HCEC 1CT (cell line): ENCODE measurements at places on chromosomes 16 and 17.

GRCh38 chr17:60388742-60389141, 3.2 kb downstream of the USP32 start:
- DNase-seq, result no peak

GRCh38 chr17:81869221-81870130, 1.7 kb downstream of the ARHGDIA start:
- peak; percentile 26 for DNase-seq

DNA sequence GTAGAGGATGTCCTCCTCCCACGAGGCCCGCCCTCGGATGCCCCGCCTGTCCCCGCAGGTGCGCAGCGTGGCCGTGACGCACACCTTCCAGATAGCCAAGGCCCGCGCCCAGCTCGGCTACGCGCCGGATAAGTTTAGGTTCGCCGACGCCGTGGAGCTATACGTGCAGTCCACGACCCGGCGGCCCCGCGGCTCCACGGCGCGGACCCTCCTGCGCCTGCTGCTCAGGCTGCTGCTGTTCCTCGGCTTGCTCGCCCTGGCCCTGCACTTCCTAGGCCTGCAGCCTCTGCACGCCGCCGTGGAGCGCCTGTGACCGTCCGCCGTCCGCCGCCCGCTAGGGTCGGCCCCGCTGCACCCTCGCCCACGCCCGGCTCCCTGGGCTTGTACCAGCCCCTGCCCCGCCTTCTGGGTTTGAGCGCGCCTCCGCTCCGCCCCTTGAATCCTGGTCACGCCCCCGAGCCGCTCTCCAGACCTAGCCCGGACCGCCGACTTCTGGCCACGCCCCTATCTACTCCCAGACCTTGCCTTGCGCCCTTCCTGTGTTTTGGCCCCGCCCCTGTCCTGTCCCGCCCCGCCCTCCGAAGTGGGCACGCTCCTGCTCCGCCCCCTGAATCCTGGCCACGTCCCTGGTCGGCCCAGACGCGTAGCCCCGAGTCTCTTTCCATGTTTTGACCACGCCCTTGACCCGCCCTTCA, 15.8 kb upstream of the EEF2K start:
- DNase-seq, result peak; percentile 99

GRCh38 chr17:17106756-17107155, 64.5 kb downstream of the MPRIP start:
- DNase-seq, result no peak

DNA sequence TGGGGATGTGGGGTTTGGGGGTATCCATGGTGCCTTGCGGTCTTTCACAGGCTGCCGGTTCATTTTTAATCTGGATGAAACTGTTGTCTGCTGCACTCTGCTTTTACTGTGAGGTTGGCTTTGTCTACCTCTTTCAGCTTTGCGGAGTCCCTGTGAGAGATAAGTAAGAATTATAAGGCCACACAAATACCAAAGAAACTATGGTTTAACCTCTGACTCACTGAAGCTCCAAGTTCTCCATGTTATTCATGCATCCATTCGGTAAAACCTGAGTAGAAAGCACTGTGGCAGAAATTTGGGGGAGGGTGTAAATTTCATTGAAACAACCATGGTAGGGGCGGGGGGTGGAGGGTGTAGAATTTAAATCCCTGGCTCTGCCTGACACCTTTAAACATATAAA, 30.5 kb downstream of the KIAA0753 start:
- no peak for DNase-seq

GRCh38 chr16:31365131-31365865, 10.3 kb downstream of the ITGAX start:
- DNase-seq, result no peak

GRCh38 chr17:80663781-80664206, 119.2 kb downstream of the RPTOR start:
- DNase-seq, result no peak

DNA sequence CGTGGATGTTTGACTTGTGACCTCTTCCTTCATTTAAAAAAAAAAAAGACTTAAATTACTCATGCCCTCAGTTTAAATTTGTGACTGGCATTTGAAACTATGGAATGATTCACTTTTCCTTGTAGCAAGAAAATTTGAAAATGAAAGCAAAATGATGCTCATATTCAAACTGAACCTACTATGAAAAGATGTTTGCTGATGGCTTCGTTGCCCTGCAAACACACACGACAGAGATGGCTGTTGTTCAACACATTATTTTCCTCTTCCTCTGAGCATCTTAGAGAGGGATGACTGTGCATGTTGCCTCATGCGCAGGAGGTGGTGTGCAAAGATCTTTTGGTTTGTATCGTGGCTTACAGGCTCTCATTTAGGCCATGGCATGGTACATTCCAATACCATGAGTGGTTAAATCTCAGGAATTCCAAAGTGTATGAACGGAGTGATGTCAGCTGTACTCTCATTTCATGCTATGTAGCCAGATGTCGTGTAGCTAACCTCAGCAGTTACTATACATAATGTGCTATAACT, 164.5 kb downstream of the PRKCA start:
- DNase-seq, result peak; percentile 99

DNA sequence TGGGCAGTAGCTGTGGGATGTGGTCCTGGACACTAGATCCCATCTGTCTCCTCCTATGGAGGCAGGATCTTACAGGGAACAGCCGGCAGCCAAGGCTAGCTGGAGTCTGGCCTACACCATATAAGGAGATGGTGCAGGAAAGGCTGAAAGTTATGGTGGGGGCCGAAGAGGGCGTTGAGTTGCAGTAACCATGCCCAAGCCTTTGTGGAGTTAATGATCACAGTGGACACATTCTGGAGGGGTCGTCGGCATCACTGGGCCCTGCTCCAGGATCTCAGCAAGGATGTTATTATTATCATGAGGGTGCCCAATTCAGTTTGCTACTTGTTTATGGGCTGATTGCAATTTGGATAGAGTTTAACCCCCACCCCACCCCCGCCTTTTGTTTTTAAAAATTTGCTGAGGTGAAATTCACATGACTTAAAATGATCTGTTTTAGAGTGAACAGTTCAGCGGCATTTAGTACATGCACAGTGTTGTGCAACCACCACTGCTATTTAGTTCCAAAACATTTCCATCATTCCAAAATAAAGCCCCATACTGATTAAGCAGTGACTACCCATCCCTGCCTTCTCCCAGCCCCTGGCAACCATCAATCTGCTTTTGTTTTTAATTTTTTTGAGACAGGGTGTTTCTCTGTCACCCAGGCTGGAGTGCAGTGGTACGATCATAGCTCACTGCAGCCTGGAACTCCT, 184.3 kb upstream of the CACNG3 start:
- no peak for DNase-seq

DNA sequence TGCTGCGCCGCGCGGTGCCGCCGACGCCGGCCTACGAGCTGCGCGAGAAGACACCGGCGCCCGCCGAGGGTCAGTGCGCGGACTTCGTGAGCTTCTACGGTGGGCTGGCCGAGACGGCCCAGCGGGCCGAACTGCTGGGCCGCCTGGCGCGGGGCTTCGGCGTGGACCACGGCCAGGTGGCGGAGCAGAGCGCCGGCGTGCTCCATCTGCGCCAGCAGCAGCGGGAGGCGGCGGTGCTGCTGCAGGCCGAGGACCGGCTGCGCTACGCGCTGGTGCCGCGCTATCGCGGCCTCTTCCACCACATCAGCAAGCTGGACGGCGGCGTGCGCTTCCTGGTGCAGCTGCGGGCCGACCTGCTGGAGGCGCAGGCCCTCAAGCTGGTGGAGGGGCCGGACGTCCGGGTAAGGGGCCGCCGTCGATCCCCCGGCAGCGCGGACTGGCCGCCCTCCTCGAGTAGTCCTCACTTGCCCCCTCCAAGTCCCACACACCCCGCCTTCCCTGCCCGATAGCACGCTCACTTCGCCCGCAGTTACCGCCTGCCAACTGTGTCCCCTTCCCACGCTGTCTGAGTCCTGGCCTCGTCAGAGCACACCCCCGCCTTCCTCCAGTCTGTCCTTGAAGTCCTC, 470 bp downstream of the MLYCD start:
- DNase-seq, result peak; percentile 19

GRCh38 chr17:54180950-54181349, 358.2 kb downstream of the KIF2B start:
- no peak for DNase-seq

DNA sequence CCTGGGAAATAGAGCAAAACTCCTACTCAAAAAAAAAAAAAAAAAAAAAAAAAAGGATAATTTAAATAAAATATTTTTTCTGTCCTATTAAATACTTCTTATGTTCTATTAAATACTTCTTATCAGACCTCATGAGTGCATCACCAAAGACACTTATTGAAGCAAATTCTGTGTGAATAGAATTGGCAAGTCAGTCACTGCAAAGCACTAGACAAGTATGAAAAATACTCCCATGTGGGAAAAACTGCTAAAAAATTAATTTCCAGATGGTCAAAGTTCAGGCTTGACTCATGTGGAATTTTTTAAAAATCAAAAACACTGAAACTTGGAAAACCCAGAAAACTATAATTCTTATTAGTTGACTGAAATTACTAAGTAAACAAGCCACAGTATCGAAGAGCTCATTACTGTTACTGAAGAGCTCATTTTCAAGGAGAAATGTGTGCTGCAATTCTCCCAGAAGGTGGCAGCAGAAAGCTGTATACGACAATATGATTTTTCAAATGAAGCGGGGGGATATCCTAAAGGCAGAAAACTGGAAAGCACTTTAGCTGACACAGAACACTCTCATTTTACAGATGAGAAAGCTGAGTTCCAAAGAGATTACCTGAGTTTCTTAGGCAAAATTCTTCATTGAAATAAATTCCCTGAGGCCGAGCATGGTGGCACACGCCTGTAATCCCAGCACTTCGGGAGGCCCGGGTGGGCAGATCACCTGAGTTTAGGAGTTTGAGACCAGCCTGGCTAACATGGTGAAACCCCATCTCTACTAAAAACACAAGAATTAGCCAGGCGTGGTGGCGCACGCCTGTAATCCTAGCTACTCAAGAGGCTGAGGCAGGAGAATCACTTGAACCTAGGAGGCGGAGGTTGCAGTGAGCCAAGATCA, 15.9 kb upstream of the FBXO47 start:
- peak; percentile 53 for DNase-seq

GRCh38 chr16:17002565-17002964, 468.2 kb downstream of the XYLT1 start:
- DNase-seq, result no peak

- no peak for DNase-seq
Observed at GRCh38 chr17:15909481-15909991, 35.4 kb upstream of the ADORA2B start.

GRCh38 chr17:47742319-47743181, 9.5 kb downstream of the TBX21 start:
- DNase-seq, result no peak

DNA sequence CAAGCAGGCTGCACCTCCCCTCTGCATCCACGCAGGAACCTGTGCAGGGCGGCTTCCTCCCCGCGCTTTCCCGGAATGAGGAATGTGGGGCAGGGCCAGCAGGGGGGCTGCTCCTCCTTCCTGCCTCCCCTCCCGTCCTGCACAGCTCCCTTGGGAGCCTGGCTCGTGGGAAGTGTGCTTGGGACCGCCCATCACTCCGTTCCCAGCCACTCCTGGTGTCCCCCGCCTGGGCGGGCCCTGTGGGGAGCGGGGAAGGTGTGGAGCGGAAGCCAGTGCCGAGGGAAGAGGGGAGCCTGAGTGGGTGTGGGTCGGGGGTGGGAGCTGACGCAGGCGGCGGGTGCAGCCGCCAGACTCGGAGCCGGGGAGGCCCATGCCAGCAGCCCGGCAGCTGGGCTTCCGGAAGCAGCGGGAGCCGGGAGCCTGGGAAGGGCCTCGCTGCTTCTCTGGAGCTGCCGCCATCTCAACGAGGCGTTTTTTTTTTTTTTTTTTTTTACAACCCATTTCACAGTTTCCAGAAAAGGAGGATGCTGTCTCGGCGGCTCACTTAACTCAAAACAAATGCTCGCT, 24.1 kb downstream of the BAHCC1 start:
- DNase-seq, result peak; percentile 70

- no peak for DNase-seq
Observed at GRCh38 chr17:28738680-28739384, 5.0 kb upstream of the TRAF4 start.

GRCh38 chr17:58808609-58809563, 53.2 kb downstream of the PPM1E start:
- DNase-seq, result no peak

DNA sequence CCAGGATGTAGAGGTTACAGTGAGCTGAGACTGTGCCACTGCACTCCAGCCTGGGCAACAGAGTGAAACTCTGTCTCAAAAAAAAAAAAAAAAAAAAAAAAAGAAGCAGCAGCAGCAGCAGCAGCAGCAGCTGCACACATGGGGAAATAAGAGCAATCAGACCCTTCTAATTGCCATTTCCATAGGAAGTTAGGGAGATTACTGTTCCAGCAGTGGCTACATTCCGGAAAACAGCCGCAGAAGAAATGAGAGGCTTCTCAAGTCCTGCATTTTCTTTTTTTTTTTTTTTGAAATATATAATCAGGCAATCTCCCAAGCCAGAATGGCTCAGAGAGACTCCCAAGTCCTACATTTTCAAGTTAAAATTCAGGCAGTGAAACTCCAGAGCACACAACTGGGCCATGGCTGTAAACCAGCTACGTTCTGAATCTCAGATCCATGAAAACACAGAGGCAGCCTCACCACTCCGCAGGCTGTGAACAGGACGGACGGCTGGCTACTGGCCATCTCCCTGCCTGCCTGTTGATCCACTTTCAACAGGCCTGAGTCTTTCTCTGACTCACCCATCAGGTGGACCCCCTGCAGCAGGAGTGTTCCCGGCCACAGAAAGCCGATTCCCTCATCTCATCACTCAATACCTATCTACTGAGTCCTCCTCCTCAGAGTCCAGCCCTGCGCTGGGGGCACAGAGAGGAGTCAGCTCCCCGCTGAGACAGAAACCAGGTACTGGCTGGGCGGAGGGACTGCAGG, 15.0 kb downstream of the TRPV1 start:
- no peak for DNase-seq

GRCh38 chr16:78684030-78684611, 584.7 kb downstream of the WWOX start:
- peak; percentile 18 for DNase-seq

DNA sequence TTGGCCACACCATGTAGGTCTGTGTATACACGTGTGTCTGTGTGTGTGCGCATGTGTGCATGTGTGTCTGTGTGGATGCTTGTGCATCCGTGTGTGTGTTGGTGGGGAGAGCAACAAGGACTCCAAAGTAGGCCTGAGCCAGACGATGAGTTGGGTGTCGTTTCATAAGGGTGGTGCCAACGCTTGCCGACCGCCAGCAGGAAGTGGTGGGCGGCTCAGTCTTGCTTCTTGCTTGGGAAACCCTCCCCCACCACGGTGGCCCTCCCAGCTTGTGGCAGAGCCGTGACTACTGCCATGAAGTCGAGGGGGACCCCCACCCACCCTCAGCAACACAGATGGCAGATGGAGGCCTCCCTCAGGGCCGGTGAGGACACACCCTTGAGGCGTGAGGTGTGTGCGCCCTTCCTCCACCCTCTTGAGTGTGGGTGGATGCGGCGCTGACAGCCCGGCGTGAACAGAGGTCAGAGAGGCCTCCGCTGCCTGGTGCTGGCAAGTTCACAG, 17.5 kb downstream of the SBK1 start:
- no peak for DNase-seq
